ENCODE measurements at places on chromosomes 3 and 15.

- DNase-seq = no peak
Observed at GRCh38 chr3:127247292-127247691, 40.6 kb downstream of the PRR20G start.

- no peak for DNase-seq
Observed at GRCh38 chr3:48830715-48831114, 17.0 kb downstream of the PRKAR2A start.

DNA sequence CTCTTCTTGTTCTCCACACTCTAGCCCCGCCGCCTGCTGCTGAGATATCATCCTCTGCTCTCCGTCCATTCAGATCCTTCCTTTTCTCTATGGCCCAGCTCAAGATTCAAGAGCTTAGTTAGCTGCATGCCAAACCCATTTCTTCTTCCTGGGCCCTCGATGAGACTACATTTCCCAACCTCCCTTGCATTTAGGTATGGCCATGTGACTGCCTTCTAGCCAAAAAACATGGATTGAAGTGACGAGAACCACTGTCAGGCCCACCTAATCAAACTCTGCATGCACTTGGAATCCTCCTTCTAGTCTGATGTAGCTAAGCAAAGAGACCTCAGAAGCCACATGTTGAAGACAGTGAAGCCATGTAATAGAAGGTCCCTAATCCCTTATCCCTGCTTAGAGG is 308.2 kb downstream of the VPS13C start:
- no peak for DNase-seq

GRCh38 chr15:63860555-63860954 is 26.8 kb upstream of the HERC1 start:
- DNase-seq = no peak

DNA sequence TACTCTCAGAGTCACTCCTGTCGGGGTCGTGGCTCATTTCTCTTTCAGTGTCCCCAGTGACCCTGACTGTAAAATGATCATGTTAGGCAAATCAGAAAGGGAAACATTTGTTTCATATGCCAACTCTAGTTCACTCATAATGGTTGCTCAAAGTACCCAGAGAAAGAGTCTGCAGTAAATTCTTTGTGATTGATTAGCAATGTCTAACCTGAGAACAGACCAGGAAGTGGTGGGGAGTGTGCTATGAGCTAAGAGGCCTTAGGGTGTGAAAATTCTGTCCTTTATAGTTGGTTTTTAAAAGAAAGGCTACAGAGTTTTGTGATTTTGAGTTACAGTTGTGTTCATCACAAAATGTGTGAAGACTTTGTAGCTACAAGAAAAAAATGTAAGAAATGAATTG is 108.9 kb downstream of the EDEM1 start:
- DNase-seq = no peak
